ENCODE measurements at places on chromosomes 13 and 19. TPM values are rescaled to one million over a fixed set of nuclear protein-coding genes. Genes with fewer than 3 reads are reported as not detected.

DNA sequence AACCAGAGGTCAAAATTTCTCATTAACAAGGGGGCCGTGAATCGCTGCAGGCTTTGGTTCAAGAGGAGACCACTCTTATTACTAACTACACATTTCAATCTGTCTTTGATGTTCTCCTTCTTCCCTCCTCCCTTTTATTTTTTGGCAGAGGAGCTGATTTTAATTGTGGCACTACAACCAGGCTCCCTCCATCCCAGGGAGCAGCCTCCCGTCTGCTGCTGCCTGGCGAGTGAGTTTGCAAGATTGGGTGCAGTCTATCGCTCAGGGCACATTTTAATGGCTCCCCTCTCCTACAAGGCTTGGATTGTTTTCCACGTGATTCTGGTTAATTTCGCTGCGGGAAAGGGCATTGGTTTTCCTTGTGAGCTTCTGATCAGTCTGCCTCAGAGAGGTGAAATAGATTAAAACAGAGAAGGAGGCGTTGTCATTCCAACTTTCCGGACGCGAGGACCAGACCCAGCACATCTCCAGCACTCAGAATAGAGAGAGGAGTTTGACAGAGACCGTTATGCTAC is 81.4 kb downstream of the KCTD15 start:
- DNase-seq, result no peak

DNA sequence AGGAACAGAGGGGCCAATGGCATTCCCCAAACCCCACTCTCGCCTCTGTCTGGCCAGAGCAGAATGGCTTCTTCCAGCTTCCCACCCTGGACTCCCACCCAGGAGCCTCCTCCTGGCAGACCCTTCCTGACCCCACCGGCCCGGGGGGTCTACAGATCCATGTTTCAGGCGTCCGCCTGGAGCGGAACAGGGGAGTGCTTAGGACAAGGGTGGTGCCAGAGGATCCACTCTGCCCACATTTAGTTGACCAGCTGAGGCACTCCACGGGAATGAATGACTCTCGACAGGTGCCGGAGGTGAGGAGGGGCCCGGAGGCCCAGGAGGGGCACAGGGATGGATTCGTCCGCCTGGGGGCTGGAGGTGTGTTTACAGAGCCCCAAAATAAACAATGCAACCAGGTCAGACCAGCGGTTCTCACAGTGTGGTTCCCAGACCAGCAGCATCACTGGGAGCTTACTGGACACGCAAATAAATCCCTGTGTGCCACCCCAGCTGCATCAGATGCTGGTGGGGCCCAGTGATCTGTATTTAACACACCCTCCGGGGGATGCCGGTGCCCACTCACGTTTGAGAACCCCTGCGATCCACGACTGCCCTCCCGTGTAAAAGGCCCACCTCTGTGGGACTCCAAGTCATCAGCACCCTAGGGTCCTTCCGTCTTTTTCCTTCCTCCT is 15.1 kb upstream of the NCCRP1 start:
- no peak for DNase-seq

- DNase-seq, result no peak
Observed at GRCh38 chr19:18157465-18158063, 4.6 kb downstream of the PIK3R2 start.

- no peak for DNase-seq
Observed at GRCh38 chr13:27442071-27442647, 8.2 kb downstream of the MTIF3 start.

- DNase-seq, result no peak
Observed at GRCh38 chr19:49574206-49574755, 6.1 kb downstream of the NOSIP start.

GRCh38 chr19:56085571-56086275 is 35.4 kb downstream of the ZNF787 start:
- DNase-seq, result no peak

- DNase-seq, result no peak
Observed at GRCh38 chr13:60787083-60787482, 390.1 kb downstream of the TDRD3 start.

DNA sequence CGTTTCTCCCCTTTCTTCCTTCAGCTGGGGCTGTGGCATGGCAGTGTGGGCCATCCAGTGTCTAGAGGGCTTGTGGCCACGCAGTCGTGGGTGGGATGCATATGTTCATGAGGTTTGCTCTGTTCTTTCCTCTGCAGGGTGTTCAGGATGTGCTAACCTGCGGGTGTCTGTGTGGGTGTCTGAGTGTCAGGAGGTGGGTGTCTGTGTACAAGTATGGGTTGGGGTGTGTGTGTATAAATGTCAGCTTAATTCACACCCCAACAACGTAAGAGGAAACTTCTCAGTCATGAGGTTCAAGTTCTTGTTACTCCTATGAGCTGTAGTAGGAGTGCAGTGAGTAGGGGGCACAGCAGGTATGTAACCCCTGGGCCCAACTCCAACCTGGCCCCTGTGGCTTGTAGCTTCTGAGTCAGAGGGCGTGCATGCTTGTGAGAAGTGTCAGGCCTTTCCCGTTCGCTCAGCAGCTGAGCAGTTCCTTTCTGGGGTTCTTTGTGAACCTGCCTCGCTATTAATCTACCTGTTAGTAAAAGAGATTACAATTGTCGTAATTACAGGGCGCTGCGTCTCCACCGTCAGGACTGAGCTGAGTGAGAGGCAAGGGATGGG is 49.1 kb downstream of the NFIX start:
- no peak for DNase-seq

GRCh38 chr19:49976496-49976895 is 15.5 kb upstream of the SIGLEC11 start:
- DNase-seq, result no peak

DNA sequence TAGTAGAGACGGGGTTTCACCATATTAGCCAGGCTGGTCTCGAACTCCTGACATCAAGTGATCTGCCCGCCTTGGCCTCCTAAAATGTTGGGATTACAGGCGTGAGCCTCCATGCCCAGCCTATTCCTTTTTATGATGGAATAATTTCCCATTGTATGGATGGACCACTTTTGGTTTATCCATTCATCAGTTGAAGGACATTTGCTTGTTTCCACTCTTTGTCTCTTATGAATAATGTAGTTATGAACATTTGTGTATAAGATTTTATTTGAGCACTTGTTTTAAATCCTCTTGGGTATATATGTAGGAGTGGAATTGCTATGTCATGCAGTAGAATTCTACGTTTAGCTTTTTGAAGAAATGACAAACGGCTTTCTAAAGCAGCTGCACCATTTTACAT is 23.3 kb downstream of the FBXO27 start:
- DNase-seq, result no peak

DNA sequence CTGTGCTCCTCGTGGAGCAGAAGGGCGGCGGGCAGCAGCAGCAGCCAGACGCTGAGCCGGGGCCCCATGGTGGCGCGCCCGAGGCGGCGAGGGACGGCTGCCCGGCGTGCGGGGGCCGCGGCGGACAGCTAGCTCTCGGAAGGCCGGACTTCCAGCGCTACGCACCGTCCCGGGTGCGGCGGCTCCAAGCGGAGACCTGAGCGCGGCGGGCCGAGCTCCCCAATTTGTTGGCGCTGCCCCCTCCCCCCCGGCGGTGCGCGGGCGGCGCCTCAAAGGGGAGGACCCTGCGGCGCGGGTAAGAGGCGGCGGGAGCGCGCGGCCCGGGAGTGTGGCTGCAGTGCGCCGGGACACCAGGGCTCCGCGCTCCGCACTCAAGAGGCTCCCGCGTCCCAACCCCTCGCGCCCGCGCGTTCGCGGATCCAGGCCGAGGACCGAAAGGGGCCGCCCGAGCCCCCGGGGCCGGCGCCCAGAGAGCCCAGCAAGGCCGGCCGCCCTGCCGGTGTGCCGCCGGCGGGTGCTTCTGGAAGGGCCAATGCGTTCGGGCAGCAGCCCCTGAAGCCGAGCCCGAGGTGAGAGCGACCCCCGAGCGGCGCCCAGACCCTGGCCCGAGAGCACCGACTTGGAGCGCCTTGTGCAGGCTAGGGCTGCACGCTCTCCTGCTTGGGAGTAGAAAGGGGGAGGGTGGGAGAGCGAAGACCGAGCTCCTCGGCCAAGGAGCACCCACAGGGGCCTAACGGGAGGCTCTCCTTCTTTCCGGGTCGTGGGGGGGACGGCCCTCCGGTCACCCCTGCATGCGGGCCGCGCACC is at the start of the genes COL4A1 and COL4A2:
COL4A1 (minus strand) TSS at position 198 of the 807 bp plus-strand sequence; CDS start at position 68, 130 bp downstream.
COL4A2 (plus strand) TSS at position 325 of the 807 bp plus-strand sequence. CDS start 620 bp downstream, outside the sequence.
- no peak for DNase-seq

- DNase-seq, result no peak
Observed at GRCh38 chr13:39590466-39591036, 12.4 kb downstream of the LHFPL6 start.

DNA sequence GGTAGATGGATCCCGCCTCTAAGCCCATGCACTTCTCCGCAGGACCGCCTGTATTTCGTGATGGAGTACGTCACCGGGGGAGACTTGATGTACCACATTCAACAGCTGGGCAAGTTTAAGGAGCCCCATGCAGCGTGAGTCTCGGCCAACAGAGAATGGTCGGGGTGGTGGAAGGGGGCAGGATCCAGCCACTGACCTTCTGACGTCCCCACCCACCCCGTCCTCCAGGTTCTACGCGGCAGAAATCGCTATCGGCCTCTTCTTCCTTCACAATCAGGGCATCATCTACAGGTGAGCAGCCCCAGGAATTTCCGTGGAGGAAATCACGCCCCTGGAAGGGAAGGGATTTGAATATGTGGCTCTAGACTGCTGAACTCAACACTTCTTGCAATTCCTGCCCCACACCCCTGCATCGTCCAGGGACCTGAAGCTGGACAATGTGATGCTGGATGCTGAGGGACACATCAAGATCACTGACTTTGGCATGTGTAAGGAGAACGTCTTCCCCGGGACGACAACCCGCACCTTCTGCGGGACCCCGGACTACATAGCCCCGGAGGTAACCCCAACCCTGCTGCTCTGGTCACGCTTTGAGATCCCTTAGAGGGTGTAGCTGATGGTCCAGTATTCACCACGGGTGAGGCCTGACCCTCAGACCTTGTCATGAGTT is 8.8 kb upstream of the CACNG7 start:
- no peak for DNase-seq

GRCh38 chr13:29140277-29140676 is 320.1 kb downstream of the MTUS2 start:
- DNase-seq, result peak; percentile 24

DNA sequence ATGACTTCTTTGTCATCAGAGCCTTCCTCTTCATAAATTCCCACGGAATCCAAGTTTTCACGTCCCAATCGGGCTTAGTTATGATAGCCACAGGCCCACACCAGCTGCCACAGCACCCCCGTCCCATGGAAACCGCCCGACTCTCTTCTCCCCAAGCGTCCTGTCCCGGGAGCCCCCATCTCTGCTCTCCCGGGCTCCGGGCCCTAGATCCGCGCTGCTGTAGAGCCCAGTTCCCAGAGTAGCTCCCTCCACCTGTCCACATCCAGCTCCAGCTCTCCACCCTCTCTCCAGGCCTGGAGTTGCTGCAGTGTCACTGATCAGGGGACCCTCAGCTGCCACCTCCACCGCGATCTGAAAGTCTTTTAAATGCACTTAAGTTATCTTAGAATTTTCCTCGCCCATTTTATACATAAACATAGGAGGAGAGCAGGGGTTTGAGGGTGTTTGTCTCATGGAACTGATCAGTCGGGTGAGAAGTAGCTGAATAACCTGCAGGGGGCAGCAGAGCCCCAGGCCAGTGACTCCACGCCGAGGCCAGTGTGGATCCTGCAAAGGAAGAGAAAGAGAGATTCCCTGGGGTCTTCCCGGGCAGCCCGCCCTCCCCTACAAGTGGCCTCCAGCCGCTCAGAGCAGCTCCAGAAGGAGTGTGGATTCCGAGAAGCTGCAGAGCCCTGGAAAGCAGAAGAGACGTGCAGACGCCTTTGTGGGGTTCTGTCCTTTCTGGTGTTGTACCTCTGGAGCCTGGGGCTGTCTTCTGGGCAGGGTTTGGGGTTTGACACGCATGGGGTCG is 1.1 kb upstream of the ZNF763 start:
- peak; percentile 82 for DNase-seq

DNA sequence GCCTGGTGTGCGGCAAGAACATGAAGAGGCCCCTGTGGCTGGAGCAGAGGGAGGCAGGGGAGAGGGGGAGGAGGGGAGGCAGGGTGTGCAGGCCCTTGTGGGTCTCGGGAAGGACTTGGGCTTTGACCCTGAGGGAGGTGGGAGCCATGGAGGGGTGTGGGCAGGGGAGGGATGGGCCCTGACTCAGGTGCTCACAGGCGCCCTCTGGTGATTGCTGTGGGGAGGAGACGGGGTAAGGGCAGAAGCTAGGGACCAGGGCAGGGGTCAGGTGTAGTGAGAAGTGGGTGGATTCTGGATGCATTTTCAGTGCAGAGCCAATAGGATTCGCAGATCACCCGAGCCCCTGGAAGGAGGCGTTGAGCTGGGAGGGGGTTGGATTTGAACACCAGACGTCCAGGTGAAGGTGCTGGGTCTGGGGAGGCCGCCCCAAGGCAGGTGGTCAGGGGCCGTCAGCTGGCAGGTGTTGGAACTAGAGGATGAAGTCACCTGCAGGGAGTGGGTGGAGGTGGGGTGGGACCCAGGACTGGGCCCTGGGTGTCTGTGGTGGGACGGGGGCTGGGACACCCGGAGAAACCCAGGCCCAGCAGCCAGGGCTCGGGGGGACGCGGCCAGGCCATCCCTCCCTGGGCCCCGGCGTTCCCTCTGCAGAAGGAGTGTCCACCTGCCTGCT is 185.4 kb downstream of the KDM4B start:
- no peak for DNase-seq

GRCh38 chr13:68099631-68100030 is 869.5 kb upstream of the PCDH9 start:
- no peak for DNase-seq

- no peak for DNase-seq
Observed at GRCh38 chr13:93976528-93976927, 503.0 kb downstream of the DCT start.

DNA sequence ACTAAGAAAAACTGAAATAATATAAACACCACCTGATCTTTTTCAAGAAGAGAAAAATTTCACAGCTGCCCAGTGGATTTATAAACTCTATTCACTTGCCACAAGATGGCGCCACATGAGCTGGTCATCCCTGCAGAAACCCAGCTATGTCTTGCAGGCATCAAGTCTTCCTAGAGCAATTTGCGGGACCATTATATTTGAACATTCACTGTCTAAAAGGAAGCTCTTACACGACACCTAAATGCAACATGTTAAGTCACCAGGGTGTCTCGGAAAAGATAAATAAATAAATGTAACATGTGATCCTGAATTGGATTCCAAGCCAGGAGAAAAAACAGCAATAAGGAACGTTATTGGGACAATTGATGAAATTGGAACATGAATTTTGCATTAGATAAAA is 20.3 kb upstream of the AKT2 start:
- DNase-seq, result peak; percentile 87

DNA sequence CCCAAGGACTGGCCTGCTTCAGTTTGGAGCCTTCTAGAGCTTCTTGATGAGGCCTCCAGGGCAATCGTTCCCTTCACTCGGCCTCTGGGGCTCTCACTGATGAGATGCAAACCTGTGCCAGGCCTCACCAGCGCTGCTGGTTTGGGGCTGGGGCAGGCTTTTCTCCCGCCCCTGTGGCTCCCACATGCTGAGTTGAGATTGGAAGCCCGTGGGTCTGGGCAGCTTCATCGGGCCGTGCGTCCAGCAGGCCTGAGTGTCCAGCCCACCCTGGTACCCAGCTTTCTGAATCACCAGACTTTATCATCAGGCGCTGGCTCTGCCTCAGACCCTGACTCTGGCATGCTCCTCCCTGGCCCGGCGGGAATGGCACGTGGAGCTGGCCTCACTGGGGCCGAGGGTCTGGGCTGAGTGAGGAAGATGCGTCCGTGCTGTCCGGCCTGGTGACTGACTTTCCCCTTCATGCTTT is 4.3 kb downstream of the CALM3 start:
- DNase-seq, result no peak

ZNF439 gene
- polyA plus RNA-seq, result 29.9 TPM

LHB gene
- 0.71 TPM for polyA plus RNA-seq

ZNF550 gene
- polyA plus RNA-seq, result 20.8 TPM

ADGRL1 gene
- polyA plus RNA-seq, result 41.5 TPM

KLK6 gene
- polyA plus RNA-seq, result 40.8 TPM

TSHZ3 gene
- polyA plus RNA-seq, result 12.1 TPM

All from renal pelvis (tissue), 12 donors.